ENCODE measurements at places on chromosomes 3 and 15.

DNA sequence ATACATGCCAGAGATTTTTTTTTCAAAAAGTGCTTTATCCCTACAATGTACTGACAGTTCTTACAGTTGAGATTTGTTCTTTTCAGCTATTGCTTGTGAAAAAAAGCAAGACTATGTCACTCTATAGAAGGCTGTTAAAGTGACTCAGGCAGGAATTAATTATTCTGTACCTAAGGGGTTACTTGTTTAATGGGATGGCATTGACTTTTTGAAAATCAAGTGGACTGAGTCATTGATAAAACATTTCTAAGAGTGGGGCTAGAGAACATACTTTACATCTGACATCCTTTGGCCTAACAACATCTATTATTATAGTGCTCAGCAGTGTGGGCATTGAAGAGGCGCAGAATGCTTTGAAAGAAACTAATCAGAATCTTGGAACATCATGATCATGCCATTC is 34.3 kb downstream of the INTS14 start:
- peak; percentile 25 for DNase-seq

GRCh38 chr3:128970740-128971047 is 23.2 kb downstream of the CFAP92 start:
- DNase-seq = no peak

DNA sequence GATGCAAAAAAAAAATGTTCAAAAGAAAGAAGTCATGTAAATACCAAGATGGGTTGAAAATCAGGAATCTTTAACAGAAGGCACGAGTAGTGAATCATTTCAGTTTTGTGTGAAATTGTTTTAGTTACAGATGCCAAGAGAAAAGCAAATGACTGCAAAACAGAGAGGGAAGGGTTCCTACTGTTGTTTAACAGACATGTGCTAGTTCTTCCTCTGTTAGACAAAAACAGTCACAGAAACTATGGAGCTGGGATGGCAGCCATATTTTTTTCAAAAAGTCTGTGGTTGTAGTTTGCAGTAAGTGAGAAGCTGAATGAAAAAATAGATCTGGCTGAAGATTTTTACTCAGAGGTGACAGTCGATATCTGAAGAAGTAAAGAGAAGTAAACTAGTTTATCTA is 511.9 kb downstream of the ZIC1 start:
- DNase-seq = no peak

DNA sequence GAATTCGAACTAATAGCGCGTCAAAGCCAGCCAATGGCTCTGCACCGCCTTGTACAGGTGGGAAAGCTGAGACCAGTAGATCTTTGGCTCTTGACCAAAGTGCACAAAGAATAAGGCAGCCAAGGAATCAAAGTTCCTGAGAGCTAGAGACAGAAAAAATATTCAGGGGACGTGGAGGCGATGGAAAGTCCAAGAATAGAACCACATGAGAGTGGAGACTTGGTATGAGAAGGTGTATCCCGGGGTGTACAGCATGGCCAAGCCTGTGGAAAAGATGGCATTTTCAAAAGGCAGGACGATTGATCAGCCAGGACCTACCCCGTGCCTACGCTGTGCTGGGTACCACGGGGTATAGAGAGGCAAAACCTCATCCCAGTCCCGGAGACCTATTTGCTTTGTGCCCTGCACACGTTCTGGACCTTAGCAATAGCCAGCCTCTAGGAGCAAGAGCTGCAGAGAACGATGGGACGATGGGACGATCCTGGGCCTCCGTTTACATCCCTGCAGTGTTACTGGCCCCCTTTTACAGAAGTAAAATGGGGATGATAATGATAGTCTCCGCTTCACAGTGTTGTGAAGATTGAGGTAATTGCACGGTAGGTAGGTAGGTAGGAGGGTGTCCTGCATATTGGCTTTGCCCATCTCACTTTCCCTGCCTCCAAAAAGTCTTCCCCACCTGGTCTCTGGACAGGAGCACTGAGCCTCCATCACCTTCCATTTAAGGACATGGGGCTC is 583 bp upstream of the RBSN start:
- no peak for DNase-seq

Measured in fibroblast of skin of left quadriceps (primary cell).